ENCODE measurements at places on chromosomes 13 and 19.

GRCh38 chr13:30805603-30806011 lies 70.3 kb downstream of the ALOX5AP start:
- DNase-seq = no peak

- DNase-seq = no peak
These were observed 30.2 kb upstream of the C19orf12 start for GRCh38 chr19:29745253-29745652.

DNA sequence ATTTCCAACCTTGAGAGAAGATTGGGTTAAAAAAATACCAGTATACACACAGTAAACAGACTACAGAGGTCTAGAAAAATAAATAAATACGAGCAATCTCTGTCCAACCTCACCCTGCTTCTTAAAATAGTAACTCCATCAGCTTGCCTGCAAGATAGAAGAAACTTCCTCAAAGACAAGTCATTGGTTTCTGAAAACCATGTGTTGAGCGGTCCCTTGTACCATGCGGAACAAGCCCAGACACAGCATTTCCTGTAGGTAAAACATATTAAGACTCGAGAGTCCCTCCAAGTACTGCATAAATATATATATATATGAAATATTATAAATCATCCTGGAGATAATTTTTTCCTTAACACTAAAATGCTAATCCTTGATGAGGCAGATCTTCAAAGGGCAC lies 157.4 kb downstream of the MZT1 start:
- no peak for DNase-seq

DNA sequence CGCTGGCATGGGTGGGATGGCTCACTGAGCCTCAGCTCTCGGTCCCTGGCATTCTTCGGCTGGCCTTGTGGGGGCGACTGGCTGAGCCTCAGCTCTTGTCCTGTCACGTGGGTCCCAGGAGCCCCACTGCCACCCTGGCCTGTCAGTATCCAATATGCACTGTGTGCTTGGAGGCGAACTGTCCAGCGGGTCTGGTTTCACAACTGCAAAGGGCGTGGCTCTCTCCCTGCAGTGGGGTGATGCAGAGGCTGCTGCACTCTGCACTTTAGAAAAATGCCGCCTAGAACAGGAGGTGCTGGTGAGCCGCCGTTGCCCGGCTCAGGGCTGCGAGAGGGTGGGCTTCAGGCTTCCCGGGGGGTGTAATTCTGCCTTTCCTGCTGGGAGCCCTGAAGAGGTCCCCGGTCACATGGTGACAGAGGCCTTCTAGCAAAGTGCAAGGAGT lies 17.0 kb upstream of the TMEM255B start:
- no peak for DNase-seq

GRCh38 chr13:94246495-94246894 lies 233.0 kb downstream of the DCT start:
- DNase-seq = no peak

- DNase-seq = no peak
These were observed 3.2 kb downstream of the TEX30 start for GRCh38 chr13:102770435-102770834.

DNA sequence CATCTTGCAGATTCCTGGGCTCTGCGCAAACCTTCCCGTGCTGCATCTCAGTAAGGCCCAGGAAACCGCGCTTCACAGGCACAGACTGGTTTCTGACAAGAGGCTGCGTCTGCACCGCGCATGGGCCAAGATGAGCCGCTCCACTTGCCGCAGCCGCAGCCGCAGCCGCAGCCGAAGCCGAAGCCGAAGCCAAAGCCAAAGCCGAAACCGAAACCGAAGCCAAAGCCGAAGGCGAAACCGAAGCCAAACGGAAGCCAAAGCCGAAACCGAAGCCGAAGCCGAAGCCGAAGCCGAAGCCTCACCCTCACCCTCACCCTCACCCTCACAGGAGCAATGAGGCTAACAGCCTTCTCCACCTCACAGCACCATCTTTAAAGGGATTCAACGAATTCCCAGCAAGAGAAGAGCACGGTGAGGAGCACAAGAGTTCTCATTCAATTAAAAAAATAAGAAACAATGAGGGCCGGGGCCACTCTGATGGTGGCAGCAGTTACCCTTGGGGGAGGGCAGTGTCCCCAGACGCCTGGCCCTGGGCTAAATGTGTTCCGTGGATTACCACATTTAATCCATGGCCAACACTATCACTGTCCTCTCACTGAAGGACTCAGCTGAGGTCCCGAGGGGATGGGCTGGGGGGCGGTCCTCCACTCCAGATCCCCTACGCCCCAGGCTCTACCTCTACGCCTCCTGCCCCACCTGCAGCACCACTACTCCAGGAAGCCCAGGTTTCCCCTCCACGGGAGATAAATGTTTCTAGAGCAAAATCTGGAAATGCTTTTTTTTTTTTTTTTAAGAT lies 29.1 kb downstream of the ZNF787 start:
- DNase-seq = no peak

DNA sequence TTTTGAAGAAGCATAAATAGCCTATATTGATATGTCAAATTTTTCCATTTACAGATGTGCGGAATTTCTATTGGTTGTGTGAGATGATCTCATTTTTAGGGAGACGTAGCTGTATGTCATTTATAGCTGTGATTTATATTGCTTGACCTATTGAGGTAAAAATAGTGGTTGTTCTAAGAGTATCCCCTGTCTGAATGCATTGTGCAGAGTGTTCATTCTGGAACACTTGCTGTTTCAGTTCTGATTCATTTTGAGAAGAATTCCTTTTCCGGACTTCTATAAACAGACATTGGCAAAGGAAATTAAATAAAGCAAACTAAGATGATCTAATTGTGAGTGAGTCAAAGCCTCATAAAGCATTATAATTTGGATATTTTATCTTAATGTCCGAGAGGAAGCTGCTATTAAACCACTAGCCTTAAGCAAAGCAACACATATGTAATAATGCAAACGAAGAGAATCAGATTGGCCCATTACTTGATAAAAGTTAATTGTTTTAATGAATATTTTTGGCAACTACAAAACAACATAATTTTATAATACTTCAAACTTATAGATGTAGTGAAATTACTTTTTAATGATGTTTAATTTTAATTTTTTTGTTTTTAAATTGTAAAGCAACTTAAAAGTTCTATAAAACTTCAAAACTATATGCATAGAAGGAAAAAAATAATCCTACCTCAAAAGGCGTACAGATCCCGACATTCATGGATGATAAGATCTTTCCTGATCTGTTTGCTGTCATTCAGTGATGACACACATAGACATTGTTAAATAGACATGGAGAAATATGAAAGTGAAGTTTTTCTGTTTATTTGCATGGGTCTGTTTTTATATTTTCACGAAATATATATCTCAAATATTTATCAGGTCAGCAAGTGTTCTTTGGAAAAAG lies 942.6 kb upstream of the SLC10A2 start:
- no peak for DNase-seq

DNA sequence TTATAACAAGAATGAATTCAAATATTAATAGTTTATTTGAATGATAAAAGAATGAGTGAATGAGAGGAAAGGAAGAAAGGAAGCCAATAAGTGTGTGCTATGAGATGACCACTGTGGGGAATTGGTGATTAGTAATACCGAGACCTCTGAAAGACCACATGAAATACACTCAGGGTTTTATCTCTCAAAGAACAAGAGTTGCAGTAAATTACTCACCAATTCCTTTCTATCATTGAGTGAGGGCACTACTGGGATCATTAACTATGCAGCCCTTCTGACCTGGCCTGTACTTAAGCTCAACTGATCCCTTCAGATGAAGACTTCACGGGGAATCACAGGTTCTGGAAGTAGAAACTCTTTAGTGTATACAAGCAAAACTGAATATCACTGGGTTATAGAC lies 1636.1 kb downstream of the SLITRK5 start:
- DNase-seq = no peak

GRCh38 chr13:40146063-40146462 lies 490.6 kb downstream of the COG6 start:
- no peak for DNase-seq

GRCh38 chr13:102289606-102290005 lies 112.2 kb downstream of the FGF14 start:
- DNase-seq = no peak

DNA sequence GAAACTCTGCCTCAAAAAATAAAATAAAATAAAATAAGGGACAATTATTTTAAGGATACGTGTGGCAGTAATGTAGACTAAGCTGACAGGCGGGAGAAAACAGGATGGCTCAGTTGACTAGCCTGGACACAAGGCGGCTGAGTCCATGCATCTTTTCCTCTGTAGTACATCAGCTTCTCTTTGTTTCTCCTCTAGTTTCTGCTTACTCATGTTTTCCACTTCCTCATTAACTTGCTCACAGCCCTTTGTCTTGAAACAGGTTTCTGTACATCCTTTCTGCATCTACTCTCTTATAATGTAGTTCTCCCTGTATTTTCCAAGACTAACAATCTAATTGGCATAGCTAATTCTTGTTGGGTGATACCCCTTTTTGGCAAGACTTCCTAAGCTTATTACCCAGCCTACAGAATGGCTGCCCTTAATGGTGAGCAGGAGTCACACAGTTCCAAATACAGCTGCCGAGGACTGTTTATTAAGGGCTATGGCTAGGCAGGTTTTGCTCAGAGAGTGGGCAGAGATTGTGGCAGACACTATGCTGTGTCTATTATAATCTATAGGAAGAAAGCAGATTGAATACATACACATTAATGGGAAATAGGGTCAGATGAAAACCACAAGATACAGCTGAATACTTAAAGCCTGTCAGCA lies 58.7 kb upstream of the KLF5 start:
- no peak for DNase-seq

DNA sequence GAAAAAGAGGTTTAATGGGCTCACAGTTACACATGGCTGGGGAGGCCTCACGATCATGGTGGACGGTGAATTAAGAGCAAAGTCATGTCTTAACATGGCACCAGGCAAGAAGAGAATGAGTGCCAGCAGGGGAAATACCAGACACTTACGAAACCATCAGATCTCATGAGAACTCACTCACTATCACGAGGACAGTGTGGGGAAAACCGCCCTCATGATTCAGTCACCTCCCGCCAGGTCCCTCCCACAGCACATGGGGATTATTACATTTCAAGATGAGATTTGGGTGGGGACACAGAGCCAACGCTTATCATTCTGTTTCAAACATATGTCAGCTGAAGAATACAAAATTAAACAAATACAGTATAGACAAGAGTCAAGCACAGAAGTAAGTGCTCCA lies 165.1 kb downstream of the PCCA start:
- DNase-seq = no peak

DNA sequence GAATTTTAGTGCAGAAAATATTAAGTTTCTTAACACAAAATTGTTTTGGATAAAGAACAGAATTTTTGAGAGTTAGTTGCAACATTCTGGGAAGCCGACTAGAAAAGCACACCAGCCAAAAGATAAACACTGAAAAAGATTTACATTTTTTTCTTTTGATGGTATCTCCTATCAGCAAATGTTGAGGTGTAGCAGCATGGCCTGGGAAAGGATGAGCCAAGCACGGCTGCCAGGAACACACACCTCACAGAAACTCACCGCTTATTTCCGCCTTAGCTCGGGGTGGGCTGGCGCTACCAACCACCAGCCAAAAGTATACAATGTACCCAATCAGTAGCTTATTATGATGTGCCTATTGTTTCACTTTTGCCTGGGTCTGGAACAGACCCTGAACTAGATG lies 134.7 kb downstream of the MIPEP start:
- DNase-seq = no peak

- no peak for DNase-seq
These were observed 377.0 kb downstream of the DLEU7 start for GRCh38 chr13:50466456-50466855.

- DNase-seq = no peak
These were observed 121.7 kb downstream of the FNDC3A start for GRCh38 chr13:49097374-49097773.

- no peak for DNase-seq
These were observed 98.3 kb downstream of the TNFRSF19 start for GRCh38 chr13:23668562-23668961.

GRCh38 chr19:33052352-33052972 lies 12.2 kb downstream of the RHPN2 start:
- DNase-seq = no peak

GRCh38 chr13:20672772-20673171 lies 30.7 kb upstream of the IL17D start:
- DNase-seq = no peak

GRCh38 chr13:75013818-75014217 lies 468.2 kb downstream of the TBC1D4 start:
- no peak for DNase-seq

GRCh38 chr13:44273991-44274770 lies 99.4 kb upstream of the SERP2 start:
- DNase-seq = no peak
